ENCODE measurements at places on chromosomes 4 and X.

DNA sequence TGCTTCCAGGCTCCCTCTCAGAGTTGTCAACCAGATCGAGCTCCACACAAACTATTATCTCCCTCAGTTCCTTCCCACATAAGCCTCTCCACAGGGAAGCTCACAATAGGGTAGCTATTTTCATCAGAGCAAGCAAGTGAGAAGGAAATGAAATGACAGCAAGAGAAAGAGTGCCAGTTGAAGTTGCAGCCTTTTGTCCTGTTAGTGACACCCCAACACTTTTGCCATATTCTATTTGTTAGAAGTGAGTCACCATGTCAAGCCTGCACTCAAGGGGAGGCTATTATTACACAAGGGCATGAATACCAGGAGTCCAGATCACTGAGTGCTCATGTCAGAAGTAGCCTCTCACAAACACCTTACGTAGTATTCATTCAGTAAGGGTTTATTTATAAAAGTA is 266.3 kb upstream of the NOCT start:
- DNase-seq = no peak

DNA sequence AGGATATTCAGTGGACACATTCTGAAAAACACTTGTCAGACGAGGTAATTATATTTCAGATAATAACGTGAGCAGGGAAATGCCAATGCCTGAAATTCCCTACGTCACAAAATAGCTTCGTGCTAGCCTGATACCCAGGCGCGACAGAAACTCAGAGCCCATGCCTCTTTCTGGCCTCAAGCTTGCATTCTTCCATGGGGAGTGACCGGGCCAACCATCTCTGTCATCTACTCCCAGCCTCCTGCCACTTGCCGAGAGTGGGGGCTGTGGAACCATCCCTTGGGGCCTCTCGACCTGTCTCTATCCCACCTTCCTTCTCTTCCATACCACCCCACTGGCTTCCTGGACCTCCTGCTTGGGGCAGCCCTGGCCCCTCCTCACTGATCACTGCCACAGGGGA is 34.5 kb upstream of the CDKN2AIP start:
- no peak for DNase-seq

DNA sequence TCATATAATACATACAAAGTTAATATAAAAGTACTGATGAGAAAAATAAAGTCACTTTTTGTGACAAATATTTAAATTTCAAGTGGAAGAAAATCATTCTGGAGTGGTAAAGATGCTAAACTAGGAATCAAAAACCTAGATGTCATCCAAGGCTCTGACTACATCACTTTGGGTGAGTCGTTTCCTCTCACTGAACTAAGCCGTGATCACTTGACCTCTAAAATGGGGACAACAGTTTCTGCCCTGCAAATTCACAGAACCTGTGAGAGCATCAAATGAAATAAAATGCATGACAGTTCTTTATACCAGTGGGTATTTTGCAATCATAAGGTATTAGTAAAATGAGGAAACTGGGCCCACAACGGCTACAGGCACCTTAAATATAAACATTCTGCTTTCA is 63.8 kb downstream of the PRDM5 start:
- no peak for DNase-seq

- DNase-seq = no peak
Measured at GRCh38 chr4:133920236-133920635, 281.4 kb downstream of the PABPC4L start.

DNA sequence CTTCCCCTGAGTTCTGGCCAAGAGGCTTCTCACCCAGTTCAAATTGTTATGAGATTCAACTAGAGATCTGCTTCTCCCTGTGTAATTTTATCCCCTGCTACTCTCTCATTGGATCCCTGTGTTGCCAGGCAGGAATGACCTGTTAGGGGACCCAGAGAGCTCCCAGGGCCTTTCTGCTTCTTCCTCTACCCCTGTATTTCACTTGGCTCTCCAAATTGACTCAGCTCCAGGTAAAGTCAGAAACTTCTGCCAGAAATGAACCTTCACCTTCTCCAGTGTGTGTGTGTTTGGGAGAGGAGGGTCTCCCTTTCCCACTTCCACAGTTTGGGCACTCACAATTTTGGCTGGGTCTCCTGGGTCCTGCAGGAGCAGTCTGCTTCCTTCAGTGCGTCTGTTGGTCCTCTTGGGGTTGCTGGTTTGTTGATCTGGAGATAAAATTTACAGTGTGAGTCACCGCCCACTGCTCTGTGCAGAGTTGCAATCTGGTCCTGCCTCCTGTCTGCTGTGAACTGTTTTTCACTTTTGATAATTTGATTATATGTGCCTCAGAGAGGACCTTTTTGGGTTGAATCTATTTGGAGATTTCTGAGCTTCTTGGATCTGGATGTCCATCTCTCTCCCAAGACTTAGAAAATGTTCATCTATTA is 112.4 kb upstream of the EDA2R start:
- DNase-seq = no peak

DNA sequence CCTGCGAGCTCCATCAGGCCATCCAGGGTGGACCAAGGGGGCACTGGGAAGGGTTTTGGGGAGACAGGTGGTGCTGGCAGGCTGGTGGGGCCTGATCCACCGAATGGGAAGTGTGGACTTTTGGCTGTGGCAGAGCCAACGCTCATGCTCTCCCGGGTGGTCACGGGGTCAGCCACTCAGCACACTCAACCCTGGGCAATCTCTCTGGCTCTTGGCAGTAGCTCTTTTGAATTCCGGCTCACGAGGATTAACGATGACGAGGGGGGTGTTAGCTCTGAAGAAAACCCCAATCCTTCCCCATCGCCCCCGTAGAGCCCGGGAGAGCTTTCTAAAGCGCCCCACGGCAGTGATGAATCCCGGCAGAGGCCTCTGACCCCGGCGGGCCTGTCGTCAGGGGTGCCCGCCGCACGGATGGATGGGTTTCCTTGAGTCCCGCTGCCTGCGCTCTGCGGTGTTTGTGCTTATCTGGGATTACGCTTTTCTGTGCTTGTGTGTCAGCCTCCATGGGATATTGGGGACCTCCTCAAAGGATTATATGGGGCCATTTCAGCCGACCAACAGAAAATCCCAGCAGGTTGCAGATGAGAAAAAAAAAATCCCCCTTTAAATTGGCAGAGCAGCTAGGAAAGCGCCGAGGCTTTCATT is 156.8 kb upstream of the PSAPL1 start:
- no peak for DNase-seq

DNA sequence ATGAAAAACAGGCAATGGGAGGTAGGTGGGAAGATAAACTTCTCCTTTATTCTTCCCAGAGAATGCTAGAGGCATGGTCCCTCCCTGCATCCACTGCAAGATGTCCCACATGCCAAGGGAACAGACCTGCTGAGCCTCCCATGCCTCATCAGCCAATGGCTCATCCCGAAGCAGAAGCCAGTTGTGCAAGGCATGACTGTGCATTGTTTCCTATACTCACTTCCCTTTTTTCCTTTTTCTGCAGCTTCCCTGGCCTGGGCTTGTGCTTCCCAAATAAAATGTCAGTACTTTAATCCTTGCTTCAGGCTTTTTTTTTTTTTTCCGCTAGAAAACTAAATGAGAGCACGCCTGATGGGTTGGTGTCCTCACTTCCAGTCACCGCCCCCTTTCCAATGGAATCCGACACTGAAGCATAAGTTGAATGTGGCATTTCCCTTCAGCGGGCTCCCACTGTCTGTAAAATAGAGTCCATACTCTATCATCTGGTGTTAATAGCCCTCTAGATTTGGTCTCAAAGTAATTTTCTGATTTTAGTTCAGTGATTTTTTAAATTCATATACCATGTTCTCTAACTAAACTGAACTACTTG is 239.0 kb upstream of the JADE1 start:
- peak; percentile 27 for DNase-seq

DNA sequence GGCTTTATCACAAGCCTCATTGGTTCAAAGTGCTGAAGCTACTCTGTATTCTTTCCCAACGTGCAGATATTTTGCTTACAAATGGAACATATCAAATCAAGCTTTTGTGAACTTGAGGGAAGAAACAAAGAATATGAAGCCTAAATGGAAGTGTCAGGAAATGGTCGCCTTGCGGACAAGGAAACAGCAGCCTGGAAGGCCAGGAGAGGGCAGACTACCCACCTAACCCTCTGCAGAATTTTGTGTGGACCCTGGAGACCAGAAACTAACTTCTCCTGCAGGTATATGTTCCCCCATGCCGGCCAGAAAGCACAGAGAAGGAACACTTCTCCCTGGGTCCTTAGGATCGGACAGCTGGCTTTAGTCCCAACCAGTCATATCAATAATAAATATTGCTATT is 1425.8 kb downstream of the PCDH7 start:
- DNase-seq = no peak

- DNase-seq = no peak
Measured at GRCh38 chrX:70478526-70479245, 34.1 kb downstream of the DLG3 start.

DNA sequence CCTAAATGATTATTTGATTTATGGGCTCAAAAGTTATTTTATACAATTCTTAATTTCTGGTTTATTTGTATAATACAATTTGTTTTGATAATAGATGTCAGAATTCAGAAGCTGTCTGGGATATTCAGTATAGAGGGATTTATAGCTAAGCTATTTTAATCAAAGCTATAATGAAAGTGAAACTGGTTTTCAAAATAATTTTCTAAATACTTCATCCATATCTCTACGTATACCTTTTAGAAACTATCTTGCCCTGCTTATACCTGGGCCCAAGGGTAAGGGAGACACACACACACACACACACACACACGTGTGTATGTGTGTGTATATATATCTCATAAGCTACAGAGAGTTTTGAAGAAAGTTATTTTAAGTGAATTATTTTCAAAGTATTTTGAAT is 2.9 kb downstream of the TMEM131L start:
- DNase-seq = no peak

DNA sequence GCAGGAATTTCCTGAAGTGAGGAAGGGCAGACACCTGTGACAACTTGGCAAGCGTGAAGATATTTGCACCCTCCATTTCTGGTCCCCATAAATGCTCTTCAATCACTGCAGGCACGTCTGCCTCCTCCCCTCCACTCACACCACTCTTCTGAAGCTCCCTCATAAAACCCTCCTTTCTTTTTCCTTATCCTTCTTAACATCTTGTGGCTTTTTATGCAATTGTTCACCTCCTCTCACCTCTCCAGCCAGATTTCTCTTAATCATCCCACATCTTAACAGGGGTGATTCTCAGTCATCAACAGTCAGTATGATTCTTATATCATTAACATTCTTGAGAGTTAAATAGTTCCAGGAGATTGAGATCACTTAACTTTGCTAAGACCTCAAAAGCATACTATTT is 277.4 kb downstream of the SPRY1 start:
- DNase-seq = no peak

DNA sequence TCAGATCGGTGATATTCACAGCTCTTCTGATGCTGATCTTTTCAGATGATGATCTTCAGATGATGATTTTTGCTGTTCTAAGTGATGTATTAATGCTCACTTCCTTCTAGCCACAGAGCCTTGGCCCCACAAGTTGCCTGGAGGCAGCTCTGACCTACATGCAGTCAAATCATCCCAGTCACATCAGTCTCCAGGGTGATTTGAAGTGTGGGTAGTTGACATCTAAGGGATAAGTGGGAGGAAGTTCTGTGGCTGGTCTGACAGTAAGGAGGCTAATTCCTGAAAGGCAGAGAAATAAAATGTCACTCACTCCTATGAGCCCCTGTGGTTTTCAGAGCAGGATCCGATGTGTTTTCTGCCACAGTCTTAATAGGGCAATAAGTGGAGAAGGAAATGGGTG is 79.8 kb upstream of the RPL34 start:
- no peak for DNase-seq

DNA sequence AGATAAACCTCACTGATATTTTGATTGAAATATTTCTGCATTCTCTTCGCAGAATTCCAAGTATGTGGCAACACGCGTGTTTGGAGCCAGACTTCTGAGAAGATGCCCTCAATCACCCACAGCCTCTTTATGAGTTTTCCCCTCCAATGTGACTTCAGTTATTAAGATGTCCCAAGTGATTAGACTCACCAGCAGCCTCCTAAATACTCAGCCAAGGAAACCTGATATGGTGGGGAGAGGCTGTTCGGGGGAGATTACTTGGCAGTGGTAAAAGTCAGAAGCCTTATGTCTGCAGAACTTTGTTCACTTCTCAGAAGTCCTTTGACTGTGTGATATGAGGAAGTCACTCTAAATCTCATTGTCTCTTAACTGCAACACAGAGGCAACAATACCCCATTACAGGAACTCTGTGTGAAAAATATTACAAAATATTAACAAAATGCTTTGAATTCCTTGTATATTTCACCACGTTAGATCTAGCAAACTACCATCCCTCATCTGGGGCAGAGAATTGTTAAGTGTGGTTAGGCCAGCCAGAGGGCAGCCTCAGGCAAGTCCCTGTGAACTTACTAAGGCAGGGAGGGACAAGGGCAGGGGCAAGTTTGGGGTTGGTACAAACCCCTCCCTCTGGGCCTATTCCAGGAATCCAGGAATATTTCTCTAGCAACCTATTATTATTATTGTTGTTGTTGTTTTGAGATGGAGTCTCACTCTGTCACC is 151.4 kb upstream of the USP9X start:
- no peak for DNase-seq

- no peak for DNase-seq
Measured at GRCh38 chr4:119030536-119030890, 105.1 kb upstream of the MYOZ2 start.

GRCh38 chr4:149136951-149137620 is 678.6 kb downstream of the IQCM start:
- DNase-seq = no peak

DNA sequence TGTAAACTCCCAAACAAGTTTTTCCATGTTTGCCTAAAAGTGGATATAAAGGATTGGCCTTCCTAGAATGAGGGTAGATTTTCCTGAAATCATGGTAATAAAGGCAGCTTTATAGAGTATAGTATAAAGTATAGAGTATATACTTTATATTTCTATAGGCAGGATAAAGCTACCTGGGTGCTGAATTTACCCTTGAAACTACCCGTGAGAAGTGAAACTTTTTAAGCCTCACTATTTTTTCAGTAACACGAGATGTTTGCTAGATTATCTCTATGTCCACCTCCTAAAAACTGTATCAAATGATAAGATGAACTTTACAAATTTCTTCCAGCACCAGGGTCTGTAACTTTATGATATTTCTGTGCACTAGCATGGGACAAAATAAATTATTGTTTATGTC is 340.0 kb upstream of the GALNTL6 start:
- no peak for DNase-seq

Data from ascending aorta (tissue), 2 donors.